Psoas muscle (tissue), 8 donors: ENCODE measurements at places on chromosomes 1 and 21. TPM values are rescaled to one million over a fixed set of nuclear protein-coding genes. Genes with fewer than 3 reads are reported as not detected.
A peak's percentile ranks its signal among the peaks of the same experiment; 100 is the strongest.

PTTG1IP gene
- 68.3 TPM for total RNA-seq

SPRR2E gene
- total RNA-seq = not detected

TMEM234 gene
- 7.7 TPM for total RNA-seq

IPO9 gene
- total RNA-seq = 20.1 TPM

ZFP69 gene
- total RNA-seq = 0.54 TPM

CELA2B gene
- not detected for total RNA-seq

SLAMF8 gene
- total RNA-seq = 1.4 TPM

TMEM269 gene
- 0.43 TPM for total RNA-seq

MTF2 gene
- total RNA-seq = 10.6 TPM

ALX3 gene
- not detected for total RNA-seq

ACTA1 gene
- 28,566 TPM for total RNA-seq

BARHL2 gene
- not detected for total RNA-seq

RAB13 gene
- total RNA-seq = 56.3 TPM

PRELP gene
- total RNA-seq = 20.6 TPM

THEM5 gene
- total RNA-seq = not detected

C1orf141 gene
- not detected for total RNA-seq

OR2W3 gene
- total RNA-seq = not detected

GRCh38 chr1:54253480-54253879, 53.5 kb downstream of the MRPL37 start:
- DNase-seq = peak; percentile 73

GRCh38 chr1:42133809-42134526, 19.2 kb upstream of the GUCA2B start:
- no peak for DNase-seq

DNA sequence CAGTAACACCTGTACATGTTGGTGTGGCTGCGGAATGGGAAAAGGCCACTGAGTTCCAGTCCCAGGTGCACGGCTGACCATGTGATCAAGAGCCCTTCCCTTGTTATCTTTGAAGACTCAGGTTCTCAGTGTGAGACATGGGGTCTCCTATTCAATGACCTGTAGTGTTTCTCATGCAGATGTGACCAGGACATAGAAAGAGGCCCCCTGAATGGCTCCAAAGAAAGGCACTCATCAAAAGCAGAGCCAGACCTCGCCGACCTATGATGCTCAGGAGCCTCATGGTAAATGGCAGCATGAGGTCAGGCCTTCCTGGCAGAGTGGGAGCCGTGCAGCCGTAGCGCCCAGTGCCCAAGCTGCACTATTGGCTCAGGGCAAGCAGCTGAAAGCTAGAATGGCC, 42.3 kb upstream of the HAO2 start:
- no peak for DNase-seq

- no peak for DNase-seq
Observed at GRCh38 chr1:220426989-220427388, 100.9 kb upstream of the MARK1 start.

DNA sequence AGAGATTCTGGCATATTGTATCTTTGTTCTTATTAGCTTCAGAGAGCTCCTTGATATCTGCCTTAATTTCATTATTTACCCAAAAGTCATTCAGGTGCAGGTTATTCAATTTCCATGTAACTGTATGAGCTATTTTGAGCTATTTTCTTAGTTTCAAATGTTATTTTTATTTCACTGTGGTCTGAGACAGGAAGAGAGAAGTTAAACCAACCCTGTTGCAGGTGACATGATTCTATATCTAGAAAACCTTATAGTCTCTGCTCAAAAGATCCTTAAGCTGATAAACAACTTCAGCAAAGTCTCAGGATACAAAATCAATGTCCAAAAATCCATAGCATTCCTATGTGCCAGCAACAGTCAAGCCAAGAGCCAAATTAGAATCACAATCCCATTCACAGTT, 1644.0 kb upstream of the B3GALT2 start:
- DNase-seq = no peak

- no peak for DNase-seq
Observed at GRCh38 chr1:113652771-113653170, 106.5 kb downstream of the PHTF1 start.

DNA sequence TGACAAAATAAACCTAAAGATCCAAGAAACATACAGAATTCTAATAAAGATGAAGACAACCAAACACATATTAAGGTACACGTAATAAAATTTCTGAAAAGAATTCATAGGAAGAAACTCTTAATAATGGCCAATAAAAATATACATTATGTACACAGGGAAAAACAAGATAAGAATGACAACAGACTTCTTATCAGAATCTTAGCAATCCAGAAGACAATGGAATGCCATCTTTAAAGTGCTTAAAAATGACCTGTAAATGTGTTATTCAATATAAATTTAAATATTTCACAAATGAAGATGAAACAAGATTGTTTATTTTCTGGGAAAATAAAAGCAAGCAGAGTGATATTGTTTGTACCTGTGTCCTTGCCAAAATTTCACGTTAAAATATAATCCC, 530.4 kb upstream of the PTBP2 start:
- DNase-seq = no peak

GRCh38 chr1:92488832-92489231, 2.1 kb upstream of the GFI1 start:
- DNase-seq = no peak

DNA sequence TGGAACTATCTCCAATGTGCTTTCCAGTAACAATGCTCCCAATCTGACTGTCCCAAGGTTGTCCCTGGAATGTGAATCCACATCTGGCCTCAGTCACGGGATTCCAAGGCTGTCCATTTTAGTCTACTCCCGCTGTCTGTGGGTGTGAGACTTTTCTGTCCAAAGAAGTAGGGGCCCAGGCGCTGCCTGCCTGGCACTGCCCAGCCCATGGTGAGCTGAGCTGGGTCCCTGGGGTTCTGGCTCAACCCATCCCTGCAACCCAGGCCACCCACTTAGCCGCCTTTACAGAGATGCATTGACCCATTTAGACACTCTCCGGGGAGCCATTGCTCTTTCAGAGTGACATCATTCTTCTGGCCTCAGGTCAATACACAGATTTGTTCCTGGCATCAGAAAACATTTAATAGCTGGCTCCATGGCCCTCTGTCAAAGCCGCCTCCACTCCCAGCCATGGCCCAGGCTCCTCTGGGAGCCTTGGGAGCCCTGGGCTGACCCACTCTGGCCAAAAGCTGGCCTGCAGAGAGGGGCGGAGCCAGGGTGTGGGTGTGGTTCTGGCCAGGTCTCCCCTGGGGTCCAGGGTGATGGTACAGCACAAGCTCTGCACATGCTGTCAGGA, 47.2 kb upstream of the PAX7 start:
- DNase-seq = peak; percentile 75

- no peak for DNase-seq
Observed at GRCh38 chr1:216330262-216330661, 93.0 kb downstream of the USH2A start.

- DNase-seq = peak; percentile 53
Observed at GRCh38 chr1:37795340-37796125, 1.9 kb downstream of the MANEAL start.

DNA sequence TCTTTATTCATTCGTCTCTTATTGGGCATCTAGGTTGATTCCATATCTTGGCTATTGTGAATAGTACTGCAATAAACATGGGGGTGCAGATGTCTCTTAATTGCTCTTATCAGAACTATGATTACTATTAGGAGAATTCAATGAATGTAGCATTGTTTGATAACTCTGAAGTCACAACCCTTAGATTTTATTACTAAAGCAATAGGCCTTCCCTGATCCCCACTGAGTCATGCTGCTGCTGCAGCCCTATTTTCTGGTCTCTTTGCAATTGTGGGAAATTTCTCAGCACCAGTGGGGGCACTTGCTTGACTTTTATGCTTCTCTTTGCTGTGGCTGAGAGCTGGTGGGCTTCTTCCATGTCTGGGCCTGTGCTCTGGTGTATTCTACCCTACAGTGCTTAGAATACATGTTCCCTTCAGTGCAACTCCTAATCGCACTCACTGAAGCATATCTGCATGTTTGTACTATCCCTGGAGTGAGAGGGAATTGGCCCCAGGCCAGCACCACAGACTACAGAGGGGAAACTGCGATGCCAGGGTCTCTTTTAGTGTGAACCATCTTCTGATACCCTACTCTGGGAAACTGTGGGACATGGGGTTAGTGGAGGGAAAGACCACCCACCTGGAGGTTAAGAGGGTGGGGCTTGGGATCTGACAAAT, 52.2 kb upstream of the ROR1 start:
- DNase-seq = no peak

- no peak for DNase-seq
Observed at GRCh38 chr1:56287721-56288120, 291.6 kb downstream of the PLPP3 start.

DNA sequence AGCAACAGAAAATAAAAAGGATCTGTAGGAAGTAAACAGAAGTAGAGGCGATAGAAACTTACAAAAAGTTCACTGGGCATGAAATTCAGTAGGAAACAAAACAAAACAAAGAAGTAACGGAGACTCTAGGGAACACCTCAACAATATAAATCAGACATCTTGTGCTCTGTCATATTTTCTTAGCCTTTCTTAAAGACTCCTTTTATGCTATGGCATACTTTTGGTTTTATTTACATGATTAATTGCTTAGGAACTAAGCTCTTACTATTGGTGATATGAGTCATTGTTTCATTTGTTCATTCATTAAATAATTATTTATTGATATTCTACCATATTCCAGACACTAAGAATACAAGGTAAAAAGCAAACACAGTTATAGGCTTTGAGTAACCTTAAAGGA, 126.6 kb downstream of the KCNT2 start:
- DNase-seq = no peak

GRCh38 chr1:96206451-96206850, 515.1 kb upstream of the PTBP2 start:
- no peak for DNase-seq

DNA sequence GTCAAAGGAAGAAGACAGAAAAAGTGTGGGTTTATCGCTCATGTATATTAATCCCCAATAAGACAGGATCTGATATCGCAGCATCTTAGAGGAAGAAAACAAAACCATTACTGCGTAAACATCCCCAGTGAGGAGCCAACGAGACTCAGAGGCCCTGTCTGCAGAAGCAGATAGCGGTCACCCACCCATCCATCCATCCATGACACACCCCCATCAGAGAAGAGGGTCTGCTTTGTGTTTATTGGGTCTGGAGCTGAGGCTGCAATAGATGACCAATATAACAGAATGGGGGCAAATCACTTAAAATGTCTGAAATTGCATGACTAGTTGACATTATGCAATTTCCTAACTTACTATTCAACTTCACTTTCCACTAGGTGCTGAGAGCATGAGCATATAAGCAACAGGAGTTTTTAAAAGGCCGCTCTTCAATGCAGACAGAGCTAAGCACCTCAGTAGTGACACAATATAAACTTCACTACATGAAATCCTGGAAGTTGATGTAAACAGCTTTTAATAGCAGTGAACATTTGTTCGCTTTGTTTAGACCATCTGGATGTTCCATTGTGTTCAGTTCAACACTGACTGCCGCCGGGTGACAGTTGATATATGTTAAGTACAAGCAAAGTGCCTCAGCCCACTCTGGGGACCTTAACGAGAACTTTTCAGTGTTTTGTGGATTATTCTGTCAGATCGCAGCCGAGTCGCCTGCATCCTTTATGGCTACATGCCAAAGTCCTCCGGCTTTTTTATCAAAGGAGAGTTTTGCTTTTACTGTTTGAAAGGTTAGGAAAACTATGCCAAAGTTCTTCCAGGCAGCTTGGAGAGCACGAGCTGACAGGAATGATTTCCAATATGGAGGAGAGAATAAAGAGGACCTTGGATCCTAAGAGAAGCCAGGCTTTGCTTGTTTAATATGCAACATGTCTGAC, 167.5 kb downstream of the ZNF281 start:
- DNase-seq = no peak

- no peak for DNase-seq
Observed at GRCh38 chr1:231584921-231585320, 41.7 kb upstream of the DISC1 start.

GRCh38 chr1:3450983-3451382, 3.5 kb upstream of the ARHGEF16 start:
- DNase-seq = peak; percentile 29

DNA sequence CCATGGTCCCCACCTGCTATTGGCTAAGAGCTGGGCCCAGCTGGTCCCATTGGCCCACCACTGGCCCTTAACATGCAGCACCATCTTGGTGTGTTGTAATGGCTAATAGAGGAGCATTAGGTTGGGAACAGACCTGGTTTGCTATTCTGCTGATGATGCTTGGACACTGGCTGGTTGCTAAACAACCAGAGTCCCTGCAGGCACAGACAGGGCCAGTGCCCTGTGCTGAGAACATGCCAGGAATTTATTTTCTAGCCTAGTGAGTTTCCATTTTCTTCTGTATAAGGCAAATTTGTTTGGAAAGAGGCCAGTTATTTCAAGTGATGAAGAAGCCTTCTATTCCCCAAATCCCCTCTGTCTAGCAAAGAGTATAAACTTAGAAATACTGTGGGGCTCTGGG, 42.9 kb upstream of the TDRD10 start:
- DNase-seq = no peak

DNA sequence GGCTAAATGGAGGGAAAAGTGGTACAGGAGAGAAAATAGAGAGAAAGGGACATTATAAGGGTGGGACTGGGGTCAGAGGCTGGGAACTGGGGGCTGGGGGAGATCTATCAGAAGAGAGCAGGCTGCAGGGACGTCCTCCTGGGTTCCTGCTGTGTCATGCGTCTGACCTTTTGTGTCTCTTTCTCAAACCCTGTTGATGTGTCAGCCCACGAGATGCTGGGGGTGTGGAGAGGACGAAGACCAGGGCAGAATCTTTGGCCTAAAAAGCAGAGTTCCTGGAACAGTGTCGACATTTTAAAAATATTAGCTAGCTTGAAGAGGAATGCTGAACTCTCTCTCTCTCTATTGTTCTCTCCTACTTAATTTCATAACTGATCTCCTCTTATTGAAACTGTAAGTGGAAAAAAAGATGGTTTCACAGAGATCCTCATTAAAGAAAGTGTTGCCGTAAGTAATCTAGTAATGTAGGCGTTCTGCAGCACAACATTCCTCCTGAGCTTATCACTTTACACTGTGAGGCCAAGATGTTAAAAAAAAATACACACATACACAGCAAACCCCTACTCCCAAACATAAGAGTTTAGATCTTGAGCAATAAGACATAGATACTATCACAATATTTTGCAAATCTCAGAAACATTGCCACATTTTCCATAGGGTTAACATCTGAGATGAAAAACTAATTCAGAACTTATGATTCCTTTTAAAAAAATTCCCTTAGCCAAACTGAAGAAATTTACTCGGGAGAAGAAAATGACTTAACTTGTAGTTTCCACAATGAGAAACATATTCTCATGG, 52.6 kb downstream of the RUNX1 start:
- DNase-seq = peak; percentile 60

GRCh38 chr1:18324246-18324645, 156.5 kb upstream of the KLHDC7A start:
- DNase-seq = no peak

- DNase-seq = peak; percentile 84
Observed at GRCh38 chr1:1040004-1040991, 20.4 kb downstream of the AGRN start.
